ENCODE measurements at places on chromosomes 5 and 9.

GRCh38 chr9:134959126-134959970 is 41.6 kb upstream of the FCN1 start:
- no peak for DNase-seq

- DNase-seq, result no peak
Measured at GRCh38 chr9:105959531-105959930, 265.2 kb downstream of the TMEM38B start.

GRCh38 chr5:54049144-54049543 is 261.2 kb downstream of the ARL15 start:
- no peak for DNase-seq

- no peak for DNase-seq
Measured at GRCh38 chr9:136062657-136063439, 32.2 kb downstream of the NACC2 start.

DNA sequence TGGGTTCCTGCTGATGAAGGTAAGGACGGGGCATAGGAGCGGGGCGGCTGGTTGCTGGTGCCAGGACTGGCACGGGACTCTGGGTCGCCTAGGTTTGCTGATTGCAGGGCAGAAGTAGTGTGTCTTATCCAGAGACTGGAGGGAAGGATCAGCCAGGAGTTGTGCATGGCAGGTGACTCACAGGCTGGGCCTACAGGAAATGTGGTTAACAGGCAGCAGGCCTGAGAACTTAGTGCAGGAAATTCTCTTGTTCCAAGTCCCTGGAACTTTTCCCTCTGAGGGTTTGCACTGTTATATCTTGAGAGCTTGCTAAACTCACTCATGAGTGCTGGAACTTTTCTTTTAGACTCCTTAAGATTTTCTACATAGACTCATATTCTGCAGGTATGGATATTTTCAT is 95.1 kb downstream of the ANXA2R start:
- DNase-seq, result no peak

- no peak for DNase-seq
Measured at GRCh38 chr9:731474-731873, 110.0 kb upstream of the DMRT1 start.

- no peak for DNase-seq
Measured at GRCh38 chr9:93302586-93303257, 118.8 kb downstream of the WNK2 start.

DNA sequence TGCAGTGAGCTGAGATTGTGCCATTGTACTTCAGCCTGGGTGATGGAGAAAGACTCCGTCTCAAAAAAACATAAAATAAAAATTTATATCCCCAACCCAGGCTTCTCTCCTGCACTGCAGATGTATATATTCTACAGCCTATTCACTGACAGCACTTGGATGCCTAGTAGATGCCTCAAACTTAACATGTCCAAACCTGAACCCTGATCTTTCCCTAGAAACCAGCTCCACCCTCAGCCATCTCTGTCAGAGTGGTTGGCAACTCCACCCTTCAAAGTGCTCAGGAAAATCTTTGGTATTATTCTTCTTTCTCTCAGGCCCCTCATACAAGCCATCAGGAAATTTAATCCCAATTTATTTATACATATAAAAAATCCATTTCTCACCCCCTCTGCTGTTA is 36.9 kb upstream of the TXN start:
- no peak for DNase-seq

DNA sequence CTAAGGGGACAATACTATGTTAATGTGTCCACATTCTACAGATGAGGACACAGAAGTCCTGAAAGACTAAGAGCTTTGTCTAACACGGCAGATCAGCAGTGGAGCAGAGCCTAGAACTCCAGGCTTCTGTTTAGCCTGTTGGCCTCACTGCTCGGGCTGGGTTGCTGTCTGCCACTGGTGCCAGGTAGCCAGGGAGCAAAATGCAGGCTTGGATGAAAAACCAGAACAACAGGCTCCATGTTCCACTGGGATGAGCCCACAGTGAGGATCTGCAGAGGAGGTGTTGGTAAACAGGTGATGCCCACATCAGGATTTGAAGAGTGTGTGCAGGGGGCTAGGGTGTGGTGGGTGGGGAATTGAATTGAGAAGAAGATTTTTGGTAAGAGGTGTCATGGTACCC is 114.0 kb upstream of the TBC1D2 start:
- DNase-seq, result no peak

GRCh38 chr9:123343443-123344191 is 12.4 kb upstream of the CRB2 start:
- no peak for DNase-seq

DNA sequence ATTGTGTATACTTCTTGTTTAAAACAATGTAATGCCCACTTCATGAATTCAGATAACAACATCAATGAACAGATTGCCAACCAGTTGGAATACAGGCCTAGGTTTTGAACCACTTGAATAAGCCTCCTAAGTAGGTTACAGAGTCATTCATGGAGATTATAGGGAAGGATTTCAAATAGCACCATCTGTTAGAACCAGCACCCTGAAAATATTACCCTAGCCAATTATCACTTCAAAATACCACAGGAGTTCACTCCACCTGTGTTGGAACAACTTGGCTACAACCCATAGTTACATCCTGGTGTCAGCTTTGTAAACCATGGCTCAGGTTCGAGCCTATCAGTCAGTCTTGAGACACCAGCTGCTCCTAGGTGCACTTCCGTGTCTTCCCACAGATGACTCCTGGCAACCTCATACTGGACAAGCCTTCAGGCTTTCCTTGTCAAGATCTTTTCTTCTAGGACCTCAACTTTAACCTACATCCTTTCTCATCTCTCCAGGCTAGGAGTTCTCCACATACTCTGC is 350.0 kb downstream of the DEPDC1B start:
- no peak for DNase-seq

- no peak for DNase-seq
Measured at GRCh38 chr5:61632064-61632463, 300.0 kb downstream of the ZSWIM6 start.

- no peak for DNase-seq
Measured at GRCh38 chr5:131991593-131992324, 19.7 kb downstream of the ACSL6 start.

- DNase-seq, result peak; percentile 48
Measured at GRCh38 chr9:130254747-130255630, 10.6 kb upstream of the HMCN2 start.

- no peak for DNase-seq
Measured at GRCh38 chr9:93667006-93667405, 90.6 kb downstream of the PHF2 start.

GRCh38 chr9:4742246-4742645 is 1.2 kb upstream of the AK3 start:
- no peak for DNase-seq

DNA sequence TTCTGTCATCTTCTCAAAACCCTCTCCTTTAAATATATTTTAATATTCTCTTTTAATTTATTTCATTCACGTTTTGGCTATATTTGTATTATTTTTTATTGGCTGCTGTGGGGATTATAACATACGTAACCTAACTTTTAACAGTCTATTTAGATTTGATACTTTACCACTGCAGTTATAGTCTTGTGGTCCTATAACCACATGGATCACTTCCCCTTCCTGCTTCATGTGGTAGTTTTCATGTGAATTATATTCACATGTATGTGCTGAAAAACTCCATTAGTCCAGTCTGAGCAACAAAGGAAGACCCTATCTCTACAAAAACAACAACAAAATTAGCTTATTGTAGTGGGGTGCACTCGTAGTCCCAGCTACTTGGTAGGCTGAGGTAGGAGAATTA is 34.3 kb downstream of the CENPP start:
- no peak for DNase-seq

DNA sequence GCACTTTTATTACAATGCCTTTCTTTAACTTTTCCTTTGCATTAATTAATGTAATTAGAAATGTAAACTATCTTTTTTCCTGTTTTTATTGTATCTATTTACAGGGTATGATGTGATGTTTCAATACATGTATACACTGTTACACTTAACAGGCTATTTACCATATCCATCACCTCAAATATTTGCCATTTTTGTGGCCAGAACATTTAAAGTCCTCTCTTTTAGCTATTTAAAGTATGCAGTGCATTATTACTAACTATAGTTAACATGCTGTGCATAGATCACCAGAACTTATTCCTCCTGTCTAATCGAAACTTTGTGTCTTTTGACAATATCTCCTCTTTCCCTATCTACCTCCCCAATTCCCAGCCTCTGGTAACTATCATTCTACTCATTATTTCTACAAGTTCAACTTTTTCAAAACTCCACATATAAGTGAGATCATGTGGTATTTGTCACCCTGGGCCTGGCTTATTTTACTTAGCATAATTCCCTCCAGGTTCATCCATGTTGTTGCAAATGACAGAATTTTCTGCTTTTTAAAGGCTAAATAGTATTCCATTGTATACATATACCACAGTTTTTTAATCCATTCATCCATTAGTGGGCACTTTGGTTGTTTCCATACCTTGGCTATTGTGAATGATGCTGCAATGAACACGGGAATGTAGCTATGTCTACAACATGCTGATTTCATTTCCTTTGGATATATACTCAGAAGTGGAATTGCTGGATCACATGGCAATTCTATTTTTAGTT is 32.8 kb downstream of the OR2K2 start:
- DNase-seq, result no peak

- no peak for DNase-seq
Measured at GRCh38 chr9:7970681-7971330, 171.2 kb upstream of the DMAC1 start.

GRCh38 chr5:65925601-65926275 is 637 bp upstream of the ERBIN start:
- peak; percentile 9 for DNase-seq

DNA sequence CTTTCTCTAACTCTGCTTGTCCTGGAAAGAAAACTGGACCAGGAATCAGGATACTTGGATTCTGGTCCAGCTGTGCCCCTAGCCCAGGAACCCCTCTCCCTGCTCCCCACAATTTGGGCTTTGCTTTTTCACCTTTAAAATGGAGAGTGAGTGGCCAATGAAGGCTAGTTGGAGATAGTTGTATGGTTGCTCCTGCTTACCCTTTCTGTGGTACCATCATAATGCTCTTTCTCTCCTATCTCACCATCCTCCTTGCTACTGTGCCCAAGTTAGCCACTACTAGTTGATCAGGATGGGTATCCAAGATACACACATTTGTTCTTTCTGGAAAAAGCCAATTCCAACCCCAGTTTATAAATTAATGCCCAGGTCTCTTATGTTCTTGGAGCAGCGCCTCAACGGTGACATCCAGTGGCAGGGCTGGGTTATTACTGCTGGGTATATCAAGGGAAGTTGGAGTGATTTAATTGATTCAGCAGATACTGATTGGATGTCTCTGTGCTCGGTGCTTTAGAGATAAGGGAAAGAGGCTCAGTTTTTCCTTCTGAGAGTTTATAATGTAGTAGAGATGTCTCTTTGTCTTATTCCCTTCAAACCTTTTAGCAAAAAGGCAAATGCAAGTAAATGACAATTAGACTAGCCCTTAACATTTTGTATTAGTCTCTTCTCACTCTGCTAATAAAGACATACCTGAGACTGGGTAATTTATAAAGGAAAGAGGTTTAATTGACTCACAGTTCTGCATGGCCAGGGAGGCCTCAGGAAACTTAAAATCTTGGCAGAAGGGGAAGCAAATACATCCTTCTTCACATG is 38.5 kb downstream of the FAXDC2 start:
- DNase-seq, result no peak

DNA sequence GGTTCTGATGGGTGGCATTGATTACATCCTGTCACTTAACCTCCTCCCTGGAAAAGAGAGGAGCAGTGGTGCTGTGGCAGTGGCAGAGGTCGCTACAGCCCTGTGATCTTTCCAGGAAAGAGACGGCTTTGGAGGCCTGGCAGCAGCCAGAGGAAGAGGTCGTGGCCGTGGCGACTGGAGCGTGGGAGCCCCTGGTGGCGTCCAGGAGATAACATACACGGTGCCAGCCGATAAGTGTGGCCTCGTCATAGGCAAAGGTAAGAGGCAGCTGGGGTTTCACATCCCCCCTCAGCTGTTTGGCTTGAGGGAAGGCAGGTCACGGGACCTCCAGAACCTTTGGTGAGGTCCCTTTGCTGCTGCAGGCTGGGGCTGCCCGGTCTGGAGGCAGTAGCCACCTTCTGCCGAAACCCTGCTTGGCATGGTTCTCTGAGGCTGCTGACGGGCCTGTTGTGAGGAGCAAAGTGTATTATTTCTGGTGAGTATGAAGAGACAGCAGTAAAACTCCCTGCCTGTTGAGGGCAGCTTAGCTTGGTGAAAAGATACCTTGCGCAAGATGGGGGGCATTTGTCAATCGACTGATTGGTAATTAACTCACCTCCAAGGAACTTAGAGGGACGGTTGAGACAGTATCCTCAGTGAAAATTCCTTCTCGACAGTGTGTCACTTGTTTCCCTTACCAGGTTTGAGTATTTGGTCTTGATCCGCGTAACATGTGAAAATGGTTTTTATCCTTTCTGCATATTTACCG is 38.0 kb upstream of the PRDM12 start:
- DNase-seq, result no peak

DNA sequence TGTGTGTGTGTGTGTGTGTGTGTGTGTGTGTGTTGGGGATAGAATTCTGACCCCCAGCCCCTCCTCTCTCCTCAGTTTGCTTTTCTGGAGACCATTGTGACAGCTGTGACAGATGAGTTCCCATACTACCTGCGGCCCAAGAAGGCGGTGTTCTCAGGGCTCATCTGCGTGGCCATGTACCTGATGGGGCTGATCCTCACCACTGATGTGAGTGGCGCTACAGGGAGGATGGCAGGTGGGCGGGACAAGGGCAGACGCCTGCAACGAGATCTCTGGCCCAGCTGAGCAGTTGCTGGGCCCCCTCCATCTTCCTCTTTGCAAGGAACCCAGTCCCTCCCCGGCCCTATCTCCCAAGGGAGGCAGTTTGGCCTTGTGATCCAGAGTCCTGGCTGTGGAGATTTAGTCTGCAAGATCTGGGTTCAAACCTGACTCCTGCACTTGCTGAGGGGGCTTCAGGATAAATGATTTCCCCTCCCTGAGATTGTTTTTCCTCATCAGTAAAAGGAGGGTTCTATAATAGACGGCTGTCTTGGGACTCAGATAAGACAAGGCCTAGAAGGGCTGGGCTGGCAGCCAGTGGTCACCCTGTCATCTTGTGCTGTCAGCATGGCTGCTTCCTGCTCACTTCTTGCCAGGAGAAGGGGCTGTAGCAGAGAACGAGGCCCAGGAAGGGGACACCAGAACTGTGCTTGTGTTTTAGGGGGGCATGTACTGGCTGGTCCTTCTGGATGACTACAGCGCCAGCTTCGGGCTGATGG is 14.1 kb downstream of the SLC6A7 start:
- no peak for DNase-seq

GRCh38 chr5:72441862-72442540 is 65.2 kb downstream of the ZNF366 start:
- no peak for DNase-seq

DNA sequence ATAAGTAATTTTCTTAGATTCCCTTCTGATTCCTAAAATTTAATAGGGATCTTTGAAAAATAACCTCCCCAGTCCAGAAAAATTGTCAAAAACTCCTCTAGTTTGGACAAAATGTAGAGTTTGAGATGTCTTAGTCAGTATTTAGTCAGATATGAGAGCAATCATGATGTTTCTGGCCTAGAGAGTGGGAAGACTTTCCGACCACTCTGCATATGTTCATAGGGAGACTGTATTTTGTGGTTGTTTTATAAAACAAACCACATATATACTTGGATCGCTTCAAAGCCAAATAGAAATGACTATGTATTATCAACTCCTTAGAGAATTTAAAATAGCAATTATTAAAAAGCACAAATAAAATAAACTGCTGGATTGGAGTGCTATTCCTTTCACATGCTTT is 15.8 kb downstream of the ZFAND5 start:
- DNase-seq, result no peak
